ENCODE measurements at places on chromosomes 2 and 18.

DNA sequence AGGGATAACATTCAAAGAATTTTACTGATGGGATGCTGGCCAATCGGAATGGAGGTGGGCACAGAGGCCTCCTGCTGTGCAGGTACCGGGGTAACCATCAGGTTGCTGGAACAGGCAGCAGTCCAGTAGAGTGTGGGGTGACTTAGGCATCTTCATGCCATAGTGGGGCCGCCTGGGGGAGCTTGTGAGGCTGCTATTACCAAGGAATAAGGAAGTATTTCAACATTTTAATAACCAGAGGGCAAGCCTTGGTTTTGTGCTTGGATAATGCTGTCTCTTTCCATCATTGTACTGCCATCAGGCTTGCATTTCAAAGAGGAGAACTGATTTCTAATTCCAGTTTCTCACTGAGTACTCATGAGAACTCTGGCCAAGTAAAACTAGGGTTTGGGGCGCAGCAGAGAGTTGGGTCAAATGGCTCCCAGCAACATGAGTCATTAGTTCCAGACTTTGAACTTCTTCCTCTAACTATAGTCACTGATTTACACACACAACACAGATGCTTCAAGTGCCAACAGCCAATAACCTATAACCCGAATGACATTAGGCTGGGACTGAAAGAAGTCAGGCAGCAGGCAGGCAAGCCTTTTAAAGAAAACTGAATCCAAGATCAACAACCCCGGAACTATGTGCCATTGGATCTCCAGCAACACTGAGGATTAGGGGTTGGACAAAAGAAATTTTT is 56.1 kb upstream of the FHL2 start:
- DNase-seq = peak; percentile 27

DNA sequence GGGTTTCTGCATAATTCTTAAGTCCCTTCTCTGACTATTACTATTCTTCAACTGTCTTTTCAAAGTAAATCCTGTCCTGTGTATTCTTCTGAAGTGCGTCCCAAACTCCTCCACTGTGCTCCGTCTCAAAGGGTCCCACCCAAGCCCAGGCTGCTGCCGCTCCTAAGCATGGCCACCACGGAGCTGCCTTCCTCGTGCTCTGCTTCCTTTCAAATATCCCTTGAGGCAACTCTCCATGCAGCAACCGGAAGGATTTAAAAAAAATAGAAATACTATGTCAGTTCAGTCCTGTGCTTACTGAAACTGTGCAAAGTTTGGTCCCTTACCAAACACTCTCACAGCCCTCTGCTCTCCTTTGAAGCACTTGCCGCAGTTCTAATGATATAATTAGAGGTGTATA is 116.1 kb downstream of the NOL10 start:
- no peak for DNase-seq

GRCh38 chr2:187475499-187476248 is 27.6 kb upstream of the CALCRL start:
- no peak for DNase-seq

GRCh38 chr2:85699325-85699724 is 5.2 kb downstream of the GNLY start:
- DNase-seq = no peak

GRCh38 chr2:240956171-240956934 is 42.1 kb upstream of the SNED1 start:
- no peak for DNase-seq

GRCh38 chr2:203909261-203909967 is 27.1 kb upstream of the ICOS start:
- DNase-seq = no peak

DNA sequence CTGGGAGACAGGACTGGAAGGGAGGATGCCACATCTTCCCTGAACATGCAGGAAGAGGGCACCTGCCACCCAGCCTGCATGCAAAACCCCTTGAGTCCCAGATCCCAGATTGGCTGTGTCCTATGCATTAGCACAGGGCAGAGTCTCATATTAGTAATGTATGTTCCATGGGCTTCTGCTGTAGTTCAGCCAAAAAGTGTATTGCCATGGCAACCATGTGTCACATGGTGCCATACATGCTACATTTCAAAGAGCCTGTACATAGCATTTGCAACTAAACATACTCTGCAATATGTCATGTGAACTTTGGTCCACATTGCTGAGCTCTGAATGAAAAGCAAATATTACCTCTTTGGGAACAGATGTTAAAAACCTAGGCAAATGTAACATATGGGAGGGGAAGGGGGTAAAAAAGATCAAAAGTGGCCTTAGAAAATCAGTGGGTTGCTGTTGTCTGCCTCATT is 78.4 kb downstream of the DPP4 start:
- no peak for DNase-seq

DNA sequence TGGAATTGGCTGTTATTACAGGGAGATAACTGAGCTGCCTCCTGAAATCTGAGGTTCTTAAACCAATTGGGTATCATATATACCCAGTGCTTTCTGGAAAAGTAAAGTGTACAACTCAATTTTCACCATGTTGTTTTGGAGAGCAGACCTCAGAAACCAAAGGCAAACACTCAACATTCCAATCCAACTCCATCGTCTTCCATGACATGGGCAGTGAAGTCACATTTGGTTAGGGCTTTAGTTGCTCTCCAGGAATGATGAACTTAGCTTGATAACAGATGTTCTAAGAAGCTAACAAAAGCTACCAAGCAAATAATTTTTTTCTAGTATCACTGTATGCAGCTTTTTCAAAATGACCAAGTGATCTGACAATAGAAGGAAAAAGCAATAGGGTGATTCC is 107.0 kb upstream of the SLC35G4 start:
- no peak for DNase-seq

GRCh38 chr2:200306931-200307723 is 634 bp downstream of the SPATS2L start:
- no peak for DNase-seq

DNA sequence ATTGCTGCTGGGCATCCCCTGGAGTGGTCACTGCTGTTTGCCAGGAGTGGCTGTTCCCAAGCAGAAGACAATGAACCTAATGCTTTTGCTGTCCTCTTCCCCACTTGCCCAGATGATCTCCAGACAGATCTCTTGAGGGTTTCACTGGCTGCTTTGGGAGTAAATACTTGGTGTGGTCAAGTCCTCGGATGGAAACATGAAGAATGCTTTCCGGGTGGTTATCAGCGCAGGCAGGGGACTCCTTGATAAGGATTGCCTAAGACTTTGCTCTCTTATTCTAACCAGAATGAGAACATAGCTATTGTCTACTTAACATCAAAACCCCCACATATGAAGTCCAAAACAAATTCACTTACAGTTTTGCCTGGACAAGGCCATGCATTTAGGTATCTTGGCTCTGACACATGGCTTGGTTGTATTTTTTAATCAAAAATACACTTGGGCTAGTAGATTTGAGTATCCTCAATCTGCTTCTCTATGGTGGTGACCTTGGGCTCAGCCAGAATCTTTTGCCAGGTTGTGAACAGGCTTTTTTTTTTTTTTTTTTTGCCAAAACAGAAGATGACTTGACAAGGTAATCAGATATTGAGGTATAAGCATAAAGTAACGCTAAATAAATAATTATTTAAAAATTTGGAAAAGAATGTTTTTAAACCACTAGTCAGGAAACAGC is 34.8 kb upstream of the MYO3B start:
- no peak for DNase-seq

DNA sequence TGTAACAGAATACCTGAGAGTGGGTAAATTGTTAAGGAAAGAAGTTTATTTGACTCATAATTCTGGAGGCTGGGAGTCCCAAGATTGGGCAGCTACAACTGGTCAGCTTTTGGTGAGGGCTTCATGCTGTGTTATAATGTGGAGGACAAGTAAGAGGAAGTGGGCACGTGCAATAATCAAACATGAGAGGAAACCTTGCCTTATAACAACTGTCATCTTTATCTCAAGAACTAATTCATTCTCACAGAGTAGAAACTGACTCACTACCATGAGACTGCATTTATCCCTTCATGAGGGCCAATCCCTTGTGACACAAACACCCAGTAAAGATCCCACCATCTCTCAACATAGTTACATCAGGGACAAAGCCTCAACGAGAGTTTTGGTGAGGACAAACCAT is 318.1 kb upstream of the NT5C1B start:
- DNase-seq = no peak

DNA sequence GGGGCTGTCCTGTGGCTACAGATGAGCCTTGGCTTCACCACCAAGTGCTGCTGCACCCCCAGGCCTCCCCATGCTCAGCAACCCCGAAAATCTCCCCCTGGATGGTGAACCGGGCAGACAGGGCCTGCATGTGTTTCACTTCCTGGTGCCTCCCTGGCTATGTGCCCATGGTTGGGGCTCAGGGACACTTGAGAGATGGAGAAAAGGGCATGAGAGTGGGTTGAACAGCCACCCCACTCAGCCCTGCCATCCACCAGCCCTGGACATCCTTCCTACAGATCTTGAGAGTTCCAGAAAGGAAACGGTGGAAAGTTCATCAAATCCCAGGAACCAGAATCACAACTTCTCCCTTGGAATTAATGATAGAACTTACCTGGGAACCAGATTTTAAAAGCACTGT is 74.7 kb upstream of the TEX51 start:
- no peak for DNase-seq

DNA sequence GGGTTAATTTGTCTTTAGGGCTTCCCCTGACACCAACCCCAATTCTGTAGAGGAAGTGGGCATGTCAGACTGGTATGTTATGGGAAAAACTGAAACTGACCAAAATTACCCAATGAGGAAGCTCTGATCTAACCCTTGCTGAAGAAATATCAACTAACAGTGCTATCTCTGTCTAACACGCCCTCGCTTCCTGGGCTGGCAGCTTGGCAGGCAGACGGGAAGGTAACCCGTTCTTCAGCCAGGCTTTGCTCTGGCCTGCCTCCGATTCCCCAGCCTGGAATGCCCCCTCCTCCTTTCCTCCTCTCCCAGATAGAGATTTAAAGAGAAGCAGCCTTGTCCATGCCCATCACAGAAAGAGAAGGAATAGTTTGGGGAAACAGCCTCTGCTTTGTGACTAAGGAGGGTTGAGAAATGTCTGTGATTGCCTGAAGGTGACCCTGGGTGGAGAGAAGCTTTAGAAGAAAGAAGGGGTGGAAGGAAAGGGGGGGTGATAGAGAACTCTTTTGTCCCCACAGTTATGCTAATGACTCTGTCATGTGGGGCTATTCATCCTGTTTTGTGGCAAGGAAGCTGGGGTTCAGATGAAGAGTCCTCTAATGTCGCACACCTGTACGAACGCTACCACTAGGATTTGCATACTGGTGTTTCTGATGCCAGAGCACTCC is 15.4 kb downstream of the HK2 start:
- no peak for DNase-seq

DNA sequence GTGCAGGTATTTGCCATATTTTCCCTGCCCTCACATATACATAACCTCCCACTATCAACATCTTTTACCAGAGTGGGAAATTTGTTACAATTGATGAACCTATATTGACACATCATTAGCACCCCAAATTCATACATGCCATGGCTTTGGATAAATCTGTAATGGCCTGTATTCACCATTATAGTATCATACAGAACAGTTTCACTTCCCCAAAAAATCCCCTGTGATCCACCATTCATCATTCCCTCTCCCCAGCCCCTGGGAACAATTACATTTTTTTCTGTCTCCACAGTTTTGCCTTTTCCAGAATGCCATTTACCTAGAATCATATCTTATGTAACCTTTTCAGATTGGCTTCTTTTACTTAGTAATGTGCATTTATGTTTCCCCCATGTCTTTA is 494.5 kb downstream of the RNF144A start:
- no peak for DNase-seq

GRCh38 chr2:198476007-198476406 is 671.6 kb downstream of the PLCL1 start:
- no peak for DNase-seq

Data from T1000 (cell line).